OCI-M1 (cell line): ENCODE measurements at places on chromosomes 11 and 22.
A peak's percentile ranks its signal among the peaks of the same experiment; 100 is the strongest.

- DNase-seq = peak; percentile 37
These were observed 178.5 kb downstream of the ARHGAP42 start for GRCh38 chr11:100865443-100866065.

- DNase-seq = no peak
These were observed 24.7 kb downstream of the GNAZ start for GRCh38 chr22:23094695-23095681.

DNA sequence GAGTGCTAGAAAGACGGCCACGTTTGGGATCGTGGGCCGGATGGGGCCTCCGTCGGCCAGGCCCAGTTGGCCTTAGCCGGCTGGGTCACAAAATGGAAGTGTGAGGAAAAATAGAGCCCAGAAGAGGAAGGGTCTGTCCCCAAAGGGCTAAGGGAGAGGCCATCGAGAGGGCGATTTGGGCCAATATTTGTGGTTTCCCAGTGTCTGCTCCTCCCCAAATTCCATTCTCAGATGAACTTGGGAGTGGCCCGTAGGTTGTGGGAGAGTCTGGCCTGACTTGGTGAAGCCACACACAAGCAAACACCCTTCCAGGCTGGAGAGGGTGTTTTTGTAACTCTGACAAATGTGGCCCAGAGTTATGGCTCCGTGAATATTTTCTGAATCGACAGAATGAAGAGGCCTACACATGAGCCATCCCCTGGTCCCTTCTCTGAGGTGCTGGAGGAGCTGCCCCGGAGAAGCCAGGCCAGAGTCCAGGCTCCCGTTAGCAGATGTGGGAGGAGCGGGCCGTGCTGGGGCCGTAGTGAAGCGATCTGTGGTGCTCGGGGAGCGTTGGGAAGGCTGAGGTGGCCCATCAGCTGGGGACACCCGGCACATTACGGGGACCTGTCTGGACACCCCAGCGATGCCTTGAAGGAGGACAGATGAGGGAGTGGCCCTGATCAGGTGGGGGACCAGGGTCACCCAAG is 73.5 kb upstream of the PPARA start:
- no peak for DNase-seq

DNA sequence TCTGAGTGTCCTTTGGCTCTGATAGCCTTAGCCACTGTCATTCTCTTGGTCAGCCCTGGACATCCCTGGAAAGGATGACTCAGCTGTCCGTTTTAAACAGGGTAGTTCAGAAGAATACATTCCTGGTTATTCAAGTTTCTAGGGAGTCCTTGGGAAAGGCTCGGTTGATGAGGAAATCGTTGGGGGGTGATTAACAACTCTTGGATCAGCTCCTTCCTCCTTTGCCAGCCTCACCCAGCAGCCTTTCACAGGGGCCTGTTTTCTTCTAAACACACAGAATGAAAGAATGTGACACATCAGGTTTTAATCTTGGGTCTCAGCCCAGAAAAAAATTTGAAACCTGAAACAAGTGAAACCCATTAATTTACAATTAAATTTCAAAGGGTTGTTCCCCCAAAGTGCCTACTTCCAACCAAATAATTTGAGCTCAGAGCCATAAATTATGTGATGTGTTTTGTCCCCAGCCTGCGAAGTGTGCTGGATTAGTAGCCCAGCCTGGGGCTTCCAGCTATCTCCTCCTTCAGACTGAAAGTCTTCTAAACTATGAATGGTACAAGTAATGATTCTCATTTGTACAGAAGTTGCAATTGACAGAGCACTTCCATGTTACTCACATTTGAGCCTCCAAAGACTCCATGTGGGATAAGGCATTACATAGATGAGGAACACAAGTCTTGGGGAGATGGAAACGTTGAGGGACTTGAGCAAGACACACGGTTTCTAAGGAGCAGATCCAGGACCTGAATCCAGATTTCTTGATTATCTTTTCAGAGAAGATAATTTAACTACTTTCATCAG is 19.3 kb upstream of the MRGPRX2 start:
- no peak for DNase-seq
